MG63 (cell line): ENCODE measurements at places on chromosomes 2 and 18.

- no peak for DNase-seq
Measured at GRCh38 chr18:73340135-73340977, 472.6 kb upstream of the NETO1 start.

- no peak for DNase-seq
Measured at GRCh38 chr18:5391409-5391808, 95.9 kb upstream of the ZBTB14 start.

GRCh38 chr18:58813561-58814225 is 51.0 kb upstream of the ZNF532 start:
- DNase-seq, result no peak

- DNase-seq, result peak; percentile 58
Measured at GRCh38 chr2:108971661-108972566, 17.1 kb downstream of the EDAR start.

DNA sequence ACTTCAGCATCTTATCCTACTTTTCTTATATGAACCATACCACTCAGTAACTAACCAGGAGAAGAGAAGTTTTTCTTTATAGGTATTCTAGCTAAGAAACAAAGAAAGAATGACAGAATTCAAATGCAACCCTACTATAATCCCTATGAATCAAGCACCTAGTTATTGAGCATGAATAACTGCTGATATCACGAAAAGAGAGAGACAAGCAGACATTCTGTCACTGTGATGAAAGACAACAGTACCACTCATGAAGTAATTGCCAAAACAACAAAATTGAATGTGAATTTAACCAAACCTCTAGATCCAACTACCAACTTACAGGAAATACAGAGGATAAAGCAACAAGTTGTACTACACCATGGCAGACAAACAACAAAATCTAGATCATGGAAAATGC is 15.3 kb downstream of the TTC21B start:
- no peak for DNase-seq

- DNase-seq, result no peak
Measured at GRCh38 chr2:48391616-48392015, 138.3 kb upstream of the STON1 start.

DNA sequence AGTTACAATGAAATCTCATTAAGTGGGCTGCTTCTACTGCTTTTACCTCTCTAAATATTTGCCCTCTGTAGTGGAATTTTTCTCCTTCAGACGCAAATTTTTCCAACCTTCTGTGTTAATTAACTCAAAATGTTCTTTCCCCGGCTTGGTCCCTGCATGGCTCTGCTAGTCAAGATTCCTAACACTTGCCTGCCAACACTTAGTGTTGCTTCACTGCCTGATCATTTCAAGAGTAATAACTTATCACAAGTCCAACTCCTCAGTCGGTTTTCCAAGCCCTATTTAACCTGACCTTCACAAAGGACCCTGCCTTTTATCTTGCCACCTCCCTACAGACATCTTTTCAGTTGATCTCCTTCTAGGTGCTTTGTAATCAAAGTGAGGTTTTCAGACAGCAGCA is 142.7 kb downstream of the HRH4 start:
- no peak for DNase-seq
